ENCODE measurements at places on chromosomes 11 and 22.

- no peak for DNase-seq
Measured at GRCh38 chr11:34976496-34977088, 60.2 kb downstream of the PDHX start.

DNA sequence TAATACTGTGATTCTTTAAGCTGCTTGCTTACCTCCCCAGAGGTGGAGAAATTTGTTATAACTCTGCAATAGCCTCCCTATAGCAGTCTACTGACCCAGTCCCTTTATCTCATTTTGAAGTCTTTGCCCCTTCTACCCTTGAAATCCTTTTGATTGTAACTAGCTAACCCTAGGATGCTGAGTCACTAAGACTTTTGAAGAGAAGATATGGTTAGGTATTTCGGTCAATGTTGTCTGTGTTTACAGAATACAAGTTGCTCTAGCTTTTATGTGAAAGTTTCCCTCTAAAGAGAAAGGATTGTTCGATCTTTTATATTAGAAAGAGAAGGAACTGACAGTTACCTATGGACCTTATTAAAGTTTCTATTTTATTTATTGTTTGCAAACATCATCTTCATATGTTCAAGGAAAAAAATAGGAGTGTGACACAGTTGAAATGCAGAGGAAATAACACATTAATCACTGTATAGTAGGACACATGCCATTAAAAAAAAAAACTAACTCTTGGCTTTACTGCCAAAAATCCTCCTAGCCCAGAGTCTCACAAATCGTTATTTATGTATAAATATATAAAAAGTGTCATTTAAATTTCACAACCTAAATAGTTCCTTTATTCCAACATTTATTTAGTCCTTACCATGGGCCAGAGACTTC, 3.1 kb downstream of the HYLS1 start:
- DNase-seq, result no peak

- no peak for DNase-seq
Measured at GRCh38 chr11:21634956-21635355, 557.9 kb upstream of the ANO5 start.

DNA sequence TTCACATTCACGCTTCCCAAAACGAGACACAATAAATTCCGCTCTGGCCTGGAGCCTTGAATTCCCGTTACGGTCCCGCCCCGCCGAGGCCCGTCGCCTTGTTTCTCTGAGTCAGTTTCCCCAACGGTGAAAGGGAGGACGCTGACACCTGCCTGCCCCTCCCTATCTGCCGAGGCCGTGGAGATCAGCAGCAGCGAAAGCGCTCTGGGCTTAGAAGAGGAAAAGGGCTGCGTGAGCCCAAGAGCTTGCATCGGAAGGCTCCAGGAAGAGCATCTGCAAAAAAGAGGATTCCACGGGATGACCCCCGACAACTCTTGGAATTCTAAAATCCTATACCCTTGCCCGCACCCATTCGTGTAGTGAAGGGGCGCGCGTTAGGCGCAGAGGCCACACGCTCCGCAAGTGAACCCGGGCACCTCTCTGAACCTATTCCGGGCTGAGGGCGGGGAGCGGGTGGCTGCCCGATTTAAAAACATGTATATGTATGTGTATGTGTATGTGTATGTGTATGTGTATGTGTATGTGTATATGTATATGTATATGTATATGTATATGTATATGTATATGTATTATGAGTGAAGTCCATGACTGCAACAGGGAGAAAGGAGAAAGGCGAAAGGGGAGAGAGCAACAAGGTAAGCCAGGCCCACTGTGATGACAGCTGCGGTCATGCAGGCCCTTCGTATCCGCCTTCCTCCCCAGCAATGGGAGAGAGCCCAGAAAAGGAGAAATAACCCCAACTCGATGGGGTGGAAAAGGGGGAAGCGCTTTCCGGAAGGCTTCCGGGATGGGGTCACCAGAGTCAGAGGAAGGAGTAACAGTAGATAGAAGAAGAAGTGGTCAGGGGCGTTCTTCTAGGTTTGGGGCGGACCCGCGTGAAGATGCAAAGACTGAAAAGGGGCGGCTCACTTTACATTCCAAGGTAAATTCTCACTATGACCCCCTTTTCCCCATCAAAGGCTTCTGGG, 948 bp upstream of the MRTFA start:
- peak; percentile 23 for DNase-seq

DNA sequence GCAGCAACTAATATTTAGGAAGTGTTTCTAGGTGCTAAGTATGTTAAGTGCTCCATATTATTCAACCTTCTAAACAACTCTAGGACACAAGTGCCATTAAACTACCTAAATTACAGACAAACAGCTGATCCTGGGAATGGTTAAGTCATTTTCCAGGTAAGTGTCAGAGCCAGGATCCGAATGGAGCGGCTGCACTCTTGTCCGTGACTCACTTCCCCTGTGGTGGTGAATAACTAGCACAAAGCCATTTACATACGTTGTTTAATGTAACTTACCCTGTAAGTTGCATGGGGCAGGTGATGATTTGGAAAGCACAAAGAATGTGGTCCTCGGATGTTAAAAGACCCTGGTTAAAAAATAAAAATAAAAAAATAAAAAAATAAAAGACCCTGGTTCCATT, 8.8 kb upstream of the PRG2 start:
- DNase-seq, result no peak

GRCh38 chr11:7581021-7581590, 67.3 kb downstream of the PPFIBP2 start:
- DNase-seq, result no peak

GRCh38 chr11:1832211-1832919, 2.4 kb upstream of the SYT8 start:
- peak; percentile 48 for DNase-seq

- DNase-seq, result no peak
Measured at GRCh38 chr11:116696381-116696941, 76.3 kb downstream of the BUD13 start.

DNA sequence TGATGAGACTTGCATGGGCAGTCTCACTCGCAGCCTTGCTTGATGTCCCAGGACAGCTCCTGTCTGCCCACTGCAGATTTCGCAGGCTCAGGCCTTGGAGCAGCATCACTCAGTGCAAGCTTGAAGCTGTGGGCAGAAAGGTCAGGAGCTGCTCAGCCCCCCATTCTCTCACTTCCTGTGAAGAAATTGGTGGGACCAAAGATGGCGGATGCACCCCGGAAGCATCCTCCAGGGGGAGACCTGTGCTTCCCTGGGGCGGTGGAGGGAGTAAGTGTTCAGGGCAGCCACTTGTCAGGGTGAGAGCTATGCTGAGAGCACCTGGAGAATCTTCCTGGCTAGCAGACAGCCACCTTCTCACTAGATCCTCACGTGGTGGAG, 11.3 kb downstream of the PLAAT2 start:
- DNase-seq, result no peak

GRCh38 chr11:123581651-123582399, 72.6 kb downstream of the SCN3B start:
- DNase-seq, result no peak

DNA sequence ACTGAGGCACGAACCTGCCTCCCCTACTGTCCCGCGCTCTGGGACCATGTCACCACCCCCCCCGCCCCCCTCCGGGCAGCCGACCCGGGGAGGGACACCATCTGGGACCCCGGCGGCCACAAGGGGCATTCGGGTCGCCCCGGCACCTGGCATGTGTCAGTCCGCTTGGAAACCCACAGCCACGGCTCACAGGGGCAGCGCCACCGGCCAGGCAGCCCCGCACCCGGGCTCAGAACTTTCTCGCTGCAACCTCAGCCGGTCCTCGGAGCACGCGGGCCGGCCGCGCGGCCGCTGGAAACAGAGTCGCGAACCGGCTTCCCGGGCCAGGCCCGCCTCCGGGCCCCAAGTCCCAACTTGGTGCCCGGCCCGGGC, 159.9 kb upstream of the GRK3 start:
- no peak for DNase-seq
